ENCODE measurements at places on chromosomes 13 and 19.
A peak's percentile ranks its signal among the peaks of the same experiment; 100 is the strongest.

DNA sequence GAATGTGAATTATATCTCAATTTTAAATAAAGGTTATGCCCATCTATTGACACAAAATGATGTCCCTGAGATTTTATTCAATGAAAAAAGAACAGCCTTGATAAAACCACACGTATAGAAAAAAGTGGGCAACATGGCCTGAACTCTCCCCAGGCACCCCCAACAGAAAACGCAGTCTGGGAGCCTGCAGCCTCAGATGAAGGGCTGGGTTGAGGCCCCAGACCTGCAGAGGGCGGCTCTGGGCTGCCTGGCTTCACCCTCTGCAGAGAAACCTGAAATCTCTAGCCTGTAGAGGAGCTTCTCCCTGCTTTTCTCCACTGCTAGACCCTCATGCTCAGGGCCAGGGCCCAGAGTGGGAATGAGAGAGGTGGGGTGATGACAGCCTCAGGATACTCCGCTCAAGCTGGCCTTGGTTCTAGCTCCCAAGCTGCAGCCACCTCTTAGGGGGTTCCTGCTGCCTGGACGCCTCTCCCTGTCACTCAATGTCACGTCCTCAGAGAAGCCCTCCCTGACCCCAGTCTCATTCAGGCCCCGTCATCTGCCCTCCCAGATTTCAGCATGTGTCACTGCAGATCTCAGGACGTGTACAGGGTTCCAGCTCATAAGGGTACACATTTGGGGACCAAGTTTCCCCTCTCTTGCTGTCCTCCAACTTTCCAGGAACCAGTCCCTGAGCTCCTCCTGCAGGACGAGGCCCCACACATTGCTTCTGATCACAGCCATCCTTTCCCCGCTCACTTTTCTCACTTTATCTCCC is 1.8 kb downstream of the MBD3 start:
- no peak for DNase-seq

DNA sequence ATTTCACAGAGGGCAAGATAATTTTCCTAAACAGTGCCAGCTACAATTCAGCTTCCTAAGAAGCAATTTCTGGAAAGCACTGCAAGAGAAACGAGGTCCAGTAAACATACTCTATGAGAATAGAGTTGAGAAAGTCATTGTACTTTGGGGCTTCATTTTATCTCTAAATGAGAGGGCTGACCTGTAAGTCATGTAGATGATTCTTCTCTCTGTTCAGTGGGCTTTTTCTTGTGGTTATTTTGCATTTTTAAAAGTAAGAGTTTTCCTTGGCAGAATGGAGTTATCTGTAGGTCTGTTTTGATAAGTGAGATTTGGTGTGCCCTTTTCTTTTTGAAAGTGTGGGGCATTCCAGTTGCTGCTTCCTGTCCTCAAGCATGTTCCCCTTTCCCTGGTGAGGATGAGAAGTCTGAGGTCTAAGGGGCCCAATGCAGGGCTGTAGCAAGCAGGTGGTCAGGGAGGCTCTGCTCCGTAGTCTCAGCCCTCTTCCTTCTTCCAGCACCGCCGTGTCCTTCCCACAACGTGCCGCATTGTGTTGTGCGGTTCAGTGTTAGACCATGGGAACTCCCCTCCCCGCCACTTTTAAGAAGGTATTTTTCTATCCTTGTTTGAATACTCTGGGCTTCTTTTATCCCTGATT is 86.3 kb downstream of the ARHGEF7 start:
- DNase-seq = no peak

DNA sequence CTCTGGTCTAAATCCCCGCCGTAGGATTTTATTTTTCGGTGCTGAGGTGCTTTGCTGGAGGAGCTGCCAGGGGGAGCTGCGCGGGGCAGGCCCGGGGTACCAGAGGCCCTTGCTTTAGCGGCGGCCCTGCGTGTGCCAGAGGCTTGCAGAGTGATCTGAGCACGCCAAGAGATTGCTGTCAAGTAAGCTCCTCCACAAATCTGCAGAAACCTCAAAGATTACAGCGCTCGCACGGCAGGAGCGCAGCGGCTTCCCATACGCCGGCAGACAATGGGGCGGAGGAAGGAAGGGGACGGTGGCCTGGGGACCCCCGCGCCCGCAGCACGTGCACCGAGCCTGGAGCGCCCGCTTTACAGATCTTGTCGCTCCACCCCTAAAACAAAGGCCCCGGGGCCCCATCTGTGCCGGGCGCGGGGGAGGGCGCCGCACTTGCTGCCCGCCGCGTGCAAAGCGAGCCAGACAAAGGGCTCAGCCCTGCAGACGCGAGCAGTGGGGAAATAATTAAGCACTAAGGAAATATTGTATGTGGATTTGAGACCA is 9.1 kb upstream of the C19orf12 start:
- peak; percentile 52 for DNase-seq

DNA sequence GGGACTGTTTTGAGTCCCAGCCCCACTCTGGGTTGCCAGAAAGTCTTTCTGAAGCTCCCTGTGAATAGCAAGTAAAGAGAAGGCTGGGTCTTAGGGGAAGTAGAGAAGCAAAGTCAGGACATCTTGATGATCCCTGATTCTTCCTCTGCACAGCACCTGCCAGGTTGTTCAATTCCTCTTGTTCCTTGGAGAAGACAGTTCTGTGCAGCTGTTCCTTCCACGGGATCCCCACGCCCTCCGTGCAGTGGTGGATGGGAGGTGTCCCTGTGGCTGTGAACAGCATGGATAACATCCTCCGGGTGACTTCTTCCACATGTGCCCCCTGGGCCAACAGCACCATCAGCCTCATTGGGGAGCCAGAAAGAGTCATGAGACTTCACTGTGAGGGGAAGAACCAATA is 29.1 kb upstream of the IGLON5 start:
- DNase-seq = no peak

- DNase-seq = no peak
Observed at GRCh38 chr19:18785179-18786124, 5.7 kb downstream of the COMP start.

DNA sequence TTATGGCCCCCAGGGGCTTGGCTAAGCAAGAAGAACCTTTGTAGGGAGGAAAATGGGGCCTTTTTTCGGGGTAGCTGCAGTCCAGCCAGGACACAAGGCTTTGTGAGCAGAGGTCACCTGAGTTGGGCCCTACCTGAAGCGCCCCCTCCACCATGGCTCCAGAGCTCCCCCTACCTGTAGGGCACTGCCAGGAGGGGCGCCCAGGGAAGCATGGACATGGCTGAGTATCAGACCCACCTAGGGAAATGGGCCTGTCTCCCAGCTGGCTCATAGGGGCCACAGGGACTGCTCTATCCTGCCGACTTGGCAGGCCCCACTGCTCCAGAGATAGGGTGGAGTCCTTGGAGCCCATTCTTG is 9.0 kb upstream of the CEBPA start:
- no peak for DNase-seq

- no peak for DNase-seq
Observed at GRCh38 chr19:42528354-42529247, at the start of gene CEACAM1. TSS of gene CEACAM1 (minus strand) at chr19:42528481. CDS start at chr19:42528374, 107 bp downstream.

GRCh38 chr19:15378534-15379082 is 979 bp downstream of the AKAP8 start:
- peak; percentile 73 for DNase-seq
